ENCODE measurements at places on chromosomes 4 and X. TPM values are rescaled to one million over a fixed set of nuclear protein-coding genes. Genes with fewer than 3 reads are reported as not detected.

Gene XKRX
- total RNA-seq, result 1.2 TPM

Gene FRG2
- total RNA-seq, result not detected

Gene PLXNB3
- total RNA-seq, result 0.21 TPM

Gene NAT8L
- total RNA-seq, result 0.10 TPM
